Renal pelvis (tissue), 12 donors: ENCODE measurements at places on chromosomes 1 and 21. TPM values are rescaled to one million over a fixed set of nuclear protein-coding genes. Genes with fewer than 3 reads are reported as not detected.

DNA sequence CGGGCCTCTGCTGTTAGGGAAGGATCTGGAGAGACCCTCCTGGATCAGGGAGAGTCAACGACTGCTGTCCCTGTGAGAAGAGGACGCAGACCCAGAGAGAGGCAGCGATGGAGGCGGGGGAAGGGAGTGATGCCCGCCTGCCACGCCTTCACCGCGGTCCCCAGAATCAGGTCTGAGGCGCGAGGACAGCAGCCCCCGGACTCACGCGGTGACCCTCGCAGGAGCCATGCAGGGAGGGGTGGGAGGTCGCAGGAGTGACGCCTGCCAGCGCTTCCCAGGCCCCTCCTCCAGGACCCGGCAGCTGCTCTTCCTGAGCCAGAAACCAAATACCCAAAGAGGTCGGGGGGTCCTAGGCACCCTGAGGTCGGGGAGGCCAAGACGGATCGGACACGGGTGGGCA lies 6.2 kb upstream of the TNFRSF4 start:
- DNase-seq = no peak

GRCh38 chr1:223319905-223320580 lies 43.9 kb downstream of the SUSD4 start:
- no peak for DNase-seq

GRCh38 chr21:27648560-27648959 lies 681.7 kb upstream of the ADAMTS5 start:
- no peak for DNase-seq

GRCh38 chr1:165891111-165891860 lies 63.9 kb downstream of the UCK2 start:
- DNase-seq = no peak

DNA sequence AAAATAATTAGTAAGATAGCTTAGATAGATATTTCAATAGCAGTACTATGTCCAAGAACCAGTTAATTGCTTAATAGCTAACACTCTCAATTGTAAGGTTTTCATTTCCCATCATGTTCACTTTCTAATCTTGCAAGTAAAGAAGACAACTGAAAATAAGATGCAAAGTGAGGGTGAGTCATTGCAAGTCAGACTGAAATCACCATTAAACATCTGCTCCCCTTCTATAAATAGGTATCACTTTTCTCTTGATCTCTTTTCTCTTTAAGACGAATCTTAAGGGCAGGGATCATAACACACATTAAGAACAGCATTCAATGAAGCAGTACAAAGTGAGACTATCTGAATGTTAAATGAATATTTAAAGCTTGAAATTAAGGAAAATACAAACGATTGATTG lies 40.4 kb downstream of the UBR4 start:
- DNase-seq = no peak

DNA sequence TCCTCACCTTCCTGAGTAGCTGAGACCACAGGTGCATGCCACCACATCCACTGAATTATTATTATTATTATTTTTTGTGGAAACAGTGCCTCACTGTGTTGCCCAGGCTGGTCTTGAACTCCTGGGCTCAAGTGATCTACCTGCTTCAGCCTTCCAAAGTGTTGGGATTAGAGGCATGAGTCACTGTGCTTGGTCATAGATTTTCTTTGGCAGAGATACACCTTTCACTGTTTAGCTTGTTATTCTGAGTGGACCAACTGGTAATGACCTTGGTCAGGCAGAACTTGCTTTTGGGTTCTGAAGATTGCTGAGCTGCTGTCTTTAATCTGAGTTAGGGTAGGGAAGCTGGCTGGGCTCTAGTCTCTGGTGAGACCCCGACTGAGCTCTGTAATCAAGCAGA lies 66.8 kb downstream of the DNAH14 start:
- no peak for DNase-seq

GRCh38 chr1:231867607-231868006 lies 241.0 kb downstream of the DISC1 start:
- no peak for DNase-seq

DNA sequence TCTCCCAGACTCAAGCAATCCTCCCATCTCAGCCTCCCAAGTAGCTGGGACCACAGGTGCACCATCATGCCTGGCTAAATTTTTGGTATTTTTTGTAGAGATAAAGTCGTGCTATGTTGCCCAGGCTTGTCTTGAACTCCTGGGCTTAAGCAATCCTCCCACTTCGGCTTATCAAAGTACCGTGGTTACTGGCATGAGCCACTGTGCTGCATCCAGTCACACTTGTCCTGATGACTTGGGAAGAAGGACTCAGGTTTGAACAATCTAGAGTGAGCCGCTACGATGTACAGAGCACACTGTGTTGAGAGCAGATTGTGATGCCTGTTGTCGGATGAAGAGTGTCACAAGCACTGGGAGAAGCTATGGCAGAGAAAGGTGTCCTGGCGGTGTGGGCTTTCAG lies 27.2 kb downstream of the RNF187 start:
- DNase-seq = no peak

- DNase-seq = no peak
Observed at GRCh38 chr1:64392109-64392508, 77.8 kb upstream of the CACHD1 start.

DNA sequence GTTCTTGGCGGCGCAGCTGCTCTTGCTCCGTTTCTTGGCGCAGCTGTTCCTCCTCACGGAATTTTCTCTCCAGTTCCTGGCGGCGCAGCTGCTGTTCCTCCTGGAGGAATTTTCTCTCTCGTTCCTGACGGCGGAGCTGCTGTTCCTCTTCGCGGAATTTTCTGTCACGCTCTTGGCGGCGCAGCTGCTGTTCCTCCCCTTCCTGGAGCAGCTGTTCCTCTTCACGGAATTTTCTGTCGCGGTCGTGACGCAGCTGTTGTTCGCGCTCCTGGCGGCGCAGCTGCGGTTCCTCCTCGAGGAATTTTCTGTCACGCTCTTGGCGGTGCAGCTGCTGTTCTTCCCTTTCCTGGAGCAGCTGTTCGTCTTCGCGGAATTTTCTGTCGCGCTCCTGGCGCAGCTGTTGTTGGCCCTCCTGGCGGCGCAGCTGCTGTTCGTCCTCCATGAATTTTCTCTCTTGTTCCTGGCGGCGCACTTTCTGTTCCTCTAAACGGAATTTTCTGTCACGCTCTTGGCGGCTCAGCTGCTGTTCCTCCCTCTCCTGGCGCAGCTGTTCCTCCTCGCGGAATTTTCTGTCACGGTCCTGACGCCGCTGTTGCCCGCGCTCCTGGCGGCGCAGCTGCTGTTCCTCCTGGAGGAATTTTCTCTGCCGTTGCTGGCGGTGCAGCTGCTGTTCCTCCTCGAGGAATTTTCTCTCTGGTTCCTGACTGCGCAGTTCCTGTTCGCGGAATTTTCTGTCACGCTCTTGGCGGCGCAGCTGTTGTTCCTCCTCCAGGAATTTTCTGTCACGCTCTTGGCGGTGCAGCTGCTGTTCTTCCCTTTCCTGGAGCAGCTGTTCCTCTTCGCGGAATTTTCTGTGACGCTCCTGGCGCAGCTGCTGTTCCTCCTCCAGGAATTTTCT lies 7.0 kb downstream of the TCHH start:
- DNase-seq = peak; percentile 20

- DNase-seq = no peak
Observed at GRCh38 chr21:36430841-36431240, 45.6 kb downstream of the CHAF1B start.

DNA sequence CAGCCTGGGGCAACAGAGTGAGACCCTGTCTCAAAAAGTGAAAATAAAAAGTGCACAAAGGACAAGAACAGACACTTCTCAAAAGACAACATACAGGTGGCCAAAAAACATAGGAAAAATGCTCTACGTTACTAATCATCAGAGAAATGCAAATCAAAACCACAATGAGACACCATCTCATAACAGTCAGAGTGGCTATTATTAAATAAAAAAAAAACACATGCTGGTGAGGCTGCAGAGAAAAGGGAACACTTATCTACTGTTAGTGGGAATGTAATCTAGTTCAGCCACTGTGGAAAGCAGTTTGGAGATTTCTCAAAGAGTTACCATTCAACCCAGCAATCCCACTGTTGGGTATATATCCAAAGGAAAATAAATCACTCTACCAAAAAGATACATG lies 173.2 kb downstream of the SMYD3 start:
- DNase-seq = no peak

DNA sequence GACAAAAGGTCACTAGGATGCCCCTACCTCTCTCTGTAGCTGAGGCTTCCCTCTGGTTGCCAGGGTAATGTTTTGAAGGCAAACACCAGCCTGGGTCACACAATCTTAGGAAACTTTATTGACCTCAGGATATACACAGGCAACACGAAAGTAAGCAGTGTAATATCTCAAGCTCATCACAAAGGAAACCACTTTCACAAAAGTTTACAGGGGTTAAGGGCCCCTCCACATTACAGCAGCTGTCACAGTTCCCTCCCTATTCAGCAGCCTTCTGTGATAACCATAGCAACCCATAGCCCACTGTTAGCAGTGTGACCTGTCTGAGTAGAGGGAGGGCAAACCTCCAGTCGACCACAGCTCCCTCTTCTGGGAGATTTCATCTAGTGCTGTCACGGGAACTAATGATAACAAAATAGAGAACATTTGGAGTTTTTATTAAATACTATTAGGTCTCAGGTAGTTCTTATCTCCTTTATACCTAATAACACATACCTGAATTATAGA lies 149.8 kb downstream of the PTPRC start:
- DNase-seq = peak; percentile 20

- DNase-seq = no peak
Observed at GRCh38 chr1:100511058-100511457, 26.9 kb upstream of the GPR88 start.

- no peak for DNase-seq
Observed at GRCh38 chr1:151158751-151159251, 2.4 kb downstream of the TNFAIP8L2 start.

DNA sequence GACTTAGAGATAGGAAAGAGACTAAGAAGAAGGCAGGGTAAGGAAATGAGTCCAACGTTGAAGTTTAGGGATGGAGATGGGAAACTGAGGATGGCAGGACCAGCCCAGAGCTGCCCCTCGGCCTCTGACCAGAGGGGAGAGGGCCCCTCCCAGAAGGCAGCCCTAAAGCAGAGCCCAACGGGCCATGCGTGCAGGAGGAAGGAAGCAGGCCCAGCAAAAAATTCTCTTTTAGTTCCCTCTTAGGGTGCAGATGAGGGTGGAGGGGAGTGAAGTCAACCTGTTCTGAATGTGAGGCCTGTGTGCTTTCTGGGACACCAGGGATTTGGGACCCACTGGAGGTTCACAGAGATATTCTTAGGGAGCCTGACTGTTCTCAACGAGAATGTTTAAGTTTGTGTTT lies 225.4 kb downstream of the RHOU start:
- DNase-seq = no peak

DNA sequence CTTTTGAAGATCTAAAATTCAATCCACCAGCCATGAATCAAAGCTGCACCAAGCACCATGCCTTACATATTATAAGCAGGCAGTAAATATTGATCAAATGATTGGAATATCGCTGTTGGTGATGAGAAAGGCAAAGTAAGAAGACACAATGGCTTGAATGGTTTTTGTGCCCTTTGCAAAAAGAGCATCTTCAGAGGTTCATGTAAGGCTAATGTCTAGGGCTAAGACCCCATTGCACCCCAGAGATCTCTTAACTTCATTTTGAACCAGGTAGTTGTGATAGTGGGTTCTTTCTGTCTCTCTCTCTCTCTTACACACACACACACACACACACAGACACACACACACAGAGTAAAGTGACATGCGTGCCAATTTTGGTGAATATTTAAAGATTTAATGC lies 12.0 kb downstream of the PROX1 start:
- no peak for DNase-seq

- no peak for DNase-seq
Observed at GRCh38 chr1:7755448-7755847, 15.6 kb upstream of the VAMP3 start.

DNA sequence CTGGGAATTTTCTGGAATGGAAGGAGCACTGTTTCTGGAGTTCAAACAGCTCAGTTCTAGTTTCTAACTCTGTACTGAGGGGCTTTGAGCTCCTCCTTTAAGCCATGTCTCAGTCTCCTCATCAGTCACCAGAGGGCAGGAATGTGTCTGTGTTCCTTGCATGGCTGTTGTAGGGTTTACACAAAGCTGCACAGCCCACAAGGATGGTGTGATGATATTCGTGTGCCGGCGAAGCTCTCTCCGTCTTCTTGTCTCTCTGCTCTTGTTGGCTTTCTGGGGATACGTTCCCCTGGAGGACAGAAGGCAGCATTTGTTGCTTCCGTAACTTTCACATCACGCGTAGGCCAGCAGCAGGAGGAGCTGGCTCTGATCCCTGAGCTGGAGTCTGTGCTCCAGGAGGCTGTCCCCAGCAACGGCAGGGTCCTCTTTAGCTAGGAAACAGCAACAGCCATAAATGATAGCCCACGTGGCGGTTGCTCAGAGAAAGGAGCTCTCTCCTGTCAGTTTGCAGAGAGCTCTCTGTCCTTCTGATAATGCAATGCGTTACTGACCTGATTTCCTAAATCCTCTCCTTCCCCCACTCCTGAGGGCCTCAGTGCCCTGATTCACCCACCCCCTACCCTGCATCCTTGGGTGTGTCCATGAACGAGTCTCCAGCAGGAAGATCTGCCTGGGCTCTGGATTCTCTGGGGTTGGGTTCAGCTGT lies 189.2 kb upstream of the VAMP3 start:
- DNase-seq = no peak

DNA sequence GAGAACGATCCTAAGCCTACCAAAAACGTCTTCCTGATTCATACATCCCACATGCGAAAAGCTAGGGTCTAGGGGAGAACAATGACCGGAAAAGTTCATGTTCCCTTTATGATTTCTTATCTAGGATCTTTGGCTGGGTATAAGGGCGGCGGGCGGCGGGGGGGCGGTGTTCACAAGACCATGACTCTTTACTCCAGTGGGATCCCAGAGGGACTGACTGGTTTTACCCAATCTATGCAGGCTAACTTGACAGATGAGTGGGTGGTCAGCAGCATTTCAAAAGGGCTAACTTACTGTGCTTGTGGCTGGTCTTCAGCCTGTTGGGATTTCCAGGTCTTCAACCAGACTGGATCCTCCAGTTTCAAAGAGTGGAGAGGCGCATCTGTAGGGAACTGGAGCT lies 40.3 kb downstream of the CNIH3 start:
- DNase-seq = no peak

DNA sequence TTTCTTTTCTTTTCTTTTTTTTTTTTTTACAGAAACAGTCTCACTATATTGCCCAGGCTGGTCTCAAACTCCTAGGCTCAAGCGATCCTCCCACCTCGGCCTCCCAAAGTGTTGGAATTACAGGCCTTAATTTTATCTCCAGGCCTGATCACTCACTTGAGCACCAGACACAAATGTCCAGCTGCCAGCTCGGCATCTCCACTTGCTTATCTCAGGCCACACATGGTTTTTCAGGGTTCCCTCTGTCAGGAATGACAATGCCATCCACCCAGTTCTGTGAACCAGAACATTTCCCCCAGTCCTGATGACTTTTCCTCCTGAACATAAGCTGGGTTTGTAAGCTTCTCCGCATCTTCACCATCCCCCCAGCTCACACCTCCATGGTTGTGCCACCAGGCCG lies 44.6 kb upstream of the ZNF281 start:
- DNase-seq = no peak

DPH2 gene
- polyA plus RNA-seq = 27.2 TPM

NFASC gene
- 16.6 TPM for polyA plus RNA-seq

PIGK gene
- polyA plus RNA-seq = 39.2 TPM

GPR25 gene
- 0.07 TPM for polyA plus RNA-seq

OR1C1 gene
- polyA plus RNA-seq = not detected

SLAMF7 gene
- polyA plus RNA-seq = 0.36 TPM

F3 gene
- polyA plus RNA-seq = 64.1 TPM

TSPEAR gene
- 1.1 TPM for polyA plus RNA-seq

TTC13 gene
- 21.0 TPM for polyA plus RNA-seq

WNT4 gene
- polyA plus RNA-seq = 7.6 TPM
